ENCODE measurements at places on chromosomes 1 and 21. TPM values are rescaled to one million over a fixed set of nuclear protein-coding genes. Genes with fewer than 3 reads are reported as not detected.

GBP4 gene
- not detected for total RNA-seq

TMEM82 gene
- total RNA-seq: not detected

KRTAP20-4 gene
- total RNA-seq: not detected

RSPO1 gene
- not detected for total RNA-seq

RASSF5 gene
- total RNA-seq: 30.0 TPM

CHRM3 gene
- total RNA-seq: not detected

TTC22 gene
- total RNA-seq: not detected

KIF26B gene
- total RNA-seq: not detected

- DNase-seq: no peak
These were observed 51.1 kb downstream of the COL24A1 start for GRCh38 chr1:86105533-86105866.

DNA sequence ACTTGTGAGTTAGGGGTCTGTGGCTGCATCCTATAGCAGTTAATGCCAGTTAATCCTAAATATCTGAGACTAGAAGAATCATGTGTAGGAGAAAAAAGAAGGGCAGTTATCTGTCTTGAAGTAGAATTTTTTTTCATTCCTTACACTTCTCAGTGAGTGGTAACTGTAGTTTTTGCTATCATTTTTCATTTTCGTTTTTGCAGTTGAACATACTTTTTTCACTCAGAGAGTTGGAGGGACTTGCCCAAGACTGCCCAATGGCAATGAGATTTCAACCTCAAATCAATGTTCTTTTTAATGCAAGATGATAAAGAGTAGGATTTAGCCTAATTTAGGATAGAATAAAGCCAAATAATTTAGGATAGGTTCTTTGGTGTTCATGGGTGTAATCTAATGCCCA lies 5.5 kb downstream of the PRDX6 start:
- no peak for DNase-seq

DNA sequence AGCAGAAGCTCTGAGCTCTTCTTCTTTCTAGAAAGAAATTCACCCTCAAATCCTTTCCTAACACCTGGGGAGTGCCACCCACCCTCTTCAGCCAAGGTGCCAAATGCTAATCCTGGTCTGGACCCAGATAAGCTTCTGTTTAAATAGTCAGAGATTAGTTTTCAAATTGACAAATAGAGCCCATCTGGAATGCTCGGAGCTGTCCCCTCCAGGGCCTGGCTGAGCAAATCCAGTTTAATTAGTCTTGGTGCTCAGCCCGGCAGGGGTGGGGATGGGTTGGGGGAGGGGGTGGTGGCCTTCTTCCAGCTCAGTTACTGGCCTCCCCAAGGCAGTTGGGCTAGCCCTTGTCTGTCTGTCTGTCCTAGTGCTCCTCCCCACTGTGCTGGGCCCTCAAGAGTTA lies 269.5 kb downstream of the GRIK3 start:
- DNase-seq: no peak

DNA sequence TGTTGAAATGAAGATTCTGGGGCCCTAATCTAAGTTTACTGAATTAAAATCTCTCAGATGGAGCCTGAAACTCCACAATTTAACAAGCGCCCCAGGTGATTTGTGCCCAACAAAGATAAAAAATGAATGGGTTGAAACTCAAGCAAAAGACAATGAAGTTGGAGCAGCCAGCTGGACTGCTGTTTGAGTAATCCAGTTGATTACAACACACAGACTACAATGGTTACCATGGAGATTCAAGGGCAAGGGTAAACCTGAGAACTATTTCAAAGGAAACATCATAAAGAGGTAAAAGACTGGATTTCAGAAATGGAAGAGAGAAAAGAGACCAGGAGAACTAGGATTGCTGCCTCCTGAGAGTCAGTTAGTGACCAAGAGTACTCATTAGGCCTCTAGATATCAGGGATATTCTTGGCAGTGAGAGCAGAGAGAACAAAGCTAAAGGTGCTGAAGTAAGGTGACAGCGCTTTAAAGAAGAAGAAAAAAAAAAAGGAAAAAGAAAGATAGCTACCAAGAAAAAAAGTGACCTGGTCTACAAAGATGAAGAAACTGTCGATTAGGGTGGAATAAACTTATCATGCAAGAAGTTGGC lies 44.5 kb downstream of the LRRC53 start:
- DNase-seq: no peak

- DNase-seq: no peak
These were observed 44.7 kb downstream of the YARS1 start for GRCh38 chr1:32772281-32773017.

- DNase-seq: no peak
These were observed 6.8 kb downstream of the ODF2L start for GRCh38 chr1:86389307-86389706.

DNA sequence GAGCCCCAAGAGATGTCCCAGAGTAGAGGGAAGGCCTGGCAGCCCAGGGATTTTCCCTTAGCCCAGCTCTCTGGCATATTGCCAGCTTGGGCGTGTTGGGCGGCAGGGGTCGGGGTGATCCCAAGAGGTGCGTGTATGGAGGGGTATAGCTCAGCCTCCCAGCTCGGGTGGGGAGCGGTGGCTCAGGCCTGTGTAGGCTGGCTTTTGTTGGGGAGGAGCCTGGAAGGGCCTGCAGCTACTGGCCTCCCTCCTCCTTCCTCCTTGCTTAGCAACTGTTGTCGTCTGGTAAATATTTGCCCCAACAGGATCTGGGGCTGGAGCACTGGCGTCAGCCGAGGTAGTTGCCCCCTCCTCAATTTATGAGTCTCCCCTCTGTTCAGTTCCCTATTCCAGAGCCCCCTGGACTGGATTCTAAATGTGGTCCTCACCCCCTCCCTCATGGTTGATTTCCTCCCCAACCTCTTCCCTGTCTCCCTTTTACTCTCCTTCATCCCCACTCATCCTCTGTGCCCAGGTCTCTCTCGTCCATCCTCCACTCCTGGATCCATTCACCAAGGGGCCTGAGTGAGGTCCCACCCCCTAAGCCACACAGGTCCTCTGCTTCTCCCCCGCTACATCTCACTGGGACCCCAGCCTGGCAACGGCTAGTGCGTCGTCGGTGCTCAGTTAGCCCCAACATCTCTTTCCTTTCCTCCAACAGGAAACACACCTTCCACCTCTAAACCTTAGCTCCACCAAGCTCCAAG lies 10.3 kb upstream of the LMNA start:
- DNase-seq: no peak

DNA sequence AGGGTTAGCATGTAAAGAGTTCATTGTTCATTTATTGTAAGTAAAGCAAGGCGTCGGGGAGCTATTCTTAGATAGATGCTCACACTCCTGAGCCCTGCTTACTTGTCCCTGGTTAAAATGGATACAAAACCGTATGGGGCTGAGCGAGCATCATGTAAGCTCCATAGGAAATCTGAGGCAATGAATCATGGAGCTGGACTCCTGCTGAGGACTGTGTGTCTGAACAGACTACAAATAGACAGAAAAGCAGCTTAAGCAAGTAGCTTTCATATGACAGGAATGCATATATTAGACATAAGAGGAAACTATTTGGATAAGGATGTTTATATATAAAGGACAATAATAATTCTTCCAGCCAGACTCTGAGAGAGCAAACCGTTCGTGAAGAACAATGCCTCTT lies 604.9 kb upstream of the PTBP2 start:
- no peak for DNase-seq

DNA sequence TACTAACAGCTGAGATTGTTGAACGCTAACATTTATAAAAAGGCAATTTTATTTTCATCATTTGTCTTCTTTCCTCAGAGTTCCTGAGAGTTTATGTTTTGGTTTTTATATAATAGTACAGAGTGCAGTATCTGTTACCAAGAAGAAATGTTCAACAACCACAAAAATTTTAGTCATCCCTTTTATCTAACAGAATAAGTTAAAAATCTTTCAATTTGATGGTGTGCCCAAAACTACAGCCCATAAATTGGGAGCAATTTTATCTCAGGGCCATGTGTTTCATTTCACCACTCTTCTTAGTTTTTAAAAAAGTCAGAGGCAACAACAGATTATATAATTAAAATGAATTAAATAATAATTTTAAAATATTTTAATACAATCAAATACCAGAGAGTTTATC lies 37.1 kb downstream of the NEXN start:
- no peak for DNase-seq

GRCh38 chr1:167342846-167343245 lies 122.2 kb downstream of the POU2F1 start:
- DNase-seq: peak; percentile 59

DNA sequence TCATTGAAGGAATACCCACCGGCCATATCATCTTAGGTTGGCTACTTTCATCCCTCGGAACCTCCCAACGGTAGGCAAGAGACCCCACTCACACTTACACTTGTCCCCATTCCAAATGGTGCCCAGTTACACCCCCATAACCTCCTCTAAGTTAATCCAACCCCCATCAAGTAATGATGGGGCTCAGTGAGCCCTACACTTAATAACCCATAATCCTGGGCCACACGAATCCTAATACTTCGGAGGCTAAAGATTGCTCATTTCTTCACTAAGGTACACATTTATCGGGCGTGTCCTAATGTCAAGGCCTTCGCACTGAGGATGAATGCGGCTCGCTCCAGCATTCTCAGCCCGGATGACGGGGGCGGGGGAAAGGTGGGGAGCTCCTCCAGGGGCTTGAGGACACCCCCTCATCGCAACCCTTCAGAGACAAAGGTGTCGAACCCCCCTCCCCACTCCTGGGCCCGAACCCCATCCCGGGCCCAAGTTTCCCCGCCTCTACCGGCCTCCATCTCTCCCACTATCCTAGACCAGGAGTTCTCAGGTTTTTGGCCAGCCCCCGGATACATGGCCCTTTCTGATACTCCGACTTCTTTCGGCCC lies 435 bp downstream of the ILF2 start:
- no peak for DNase-seq

DNA sequence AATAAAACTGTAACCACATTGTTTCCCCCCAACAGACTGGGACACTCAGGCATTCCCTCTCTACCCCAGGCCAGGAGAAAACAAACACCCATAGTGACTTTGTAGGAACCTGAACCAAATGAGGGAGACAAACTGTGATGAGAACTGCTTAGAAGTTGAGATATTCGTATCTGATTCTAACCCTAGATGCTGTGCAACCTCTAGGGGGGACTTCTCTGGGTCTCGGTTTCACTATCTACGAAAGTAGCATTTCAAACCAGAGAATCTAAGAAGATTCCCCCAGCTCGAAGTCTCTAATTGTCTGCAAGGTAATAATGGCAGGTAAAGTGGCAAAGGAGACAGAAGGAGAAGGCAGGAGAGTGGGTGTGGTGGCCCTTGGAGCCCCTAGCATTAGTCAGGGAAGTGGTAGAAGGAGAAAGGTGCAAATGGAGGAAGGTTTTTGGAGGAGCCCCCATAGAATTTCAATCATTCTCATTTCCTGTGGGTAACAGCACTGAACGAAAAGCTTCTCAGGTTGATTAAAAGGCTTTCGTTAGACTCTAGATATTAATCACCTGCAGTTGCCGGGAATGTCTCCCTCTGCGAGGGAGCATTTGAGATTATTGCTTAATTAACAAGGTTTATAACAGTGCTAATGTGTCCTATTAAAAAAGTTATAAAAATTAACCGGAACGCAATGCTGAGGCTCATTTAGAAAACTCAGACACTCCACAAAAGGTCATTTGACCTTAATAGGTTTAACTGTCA lies 46.4 kb downstream of the BEND5 start:
- DNase-seq: no peak

DNA sequence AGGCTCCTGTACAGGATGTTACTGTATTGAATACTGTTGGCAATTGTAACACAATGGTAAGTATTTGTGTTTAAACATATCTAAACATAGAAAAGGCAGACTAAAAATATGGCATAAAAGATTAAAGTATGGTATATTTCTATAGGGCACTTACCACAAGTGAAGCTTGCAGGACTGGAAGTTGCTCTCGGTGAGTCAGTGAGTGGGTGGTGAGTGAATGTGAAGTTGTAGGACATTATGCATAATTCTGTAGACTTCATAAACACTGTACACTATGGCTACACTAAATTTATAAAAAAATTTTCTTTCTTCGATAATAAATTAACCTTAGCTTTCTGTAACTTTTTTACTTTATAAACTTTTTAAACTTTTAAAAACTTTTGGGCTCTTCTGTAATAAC lies 13.7 kb upstream of the TRIM62 start:
- no peak for DNase-seq

DNA sequence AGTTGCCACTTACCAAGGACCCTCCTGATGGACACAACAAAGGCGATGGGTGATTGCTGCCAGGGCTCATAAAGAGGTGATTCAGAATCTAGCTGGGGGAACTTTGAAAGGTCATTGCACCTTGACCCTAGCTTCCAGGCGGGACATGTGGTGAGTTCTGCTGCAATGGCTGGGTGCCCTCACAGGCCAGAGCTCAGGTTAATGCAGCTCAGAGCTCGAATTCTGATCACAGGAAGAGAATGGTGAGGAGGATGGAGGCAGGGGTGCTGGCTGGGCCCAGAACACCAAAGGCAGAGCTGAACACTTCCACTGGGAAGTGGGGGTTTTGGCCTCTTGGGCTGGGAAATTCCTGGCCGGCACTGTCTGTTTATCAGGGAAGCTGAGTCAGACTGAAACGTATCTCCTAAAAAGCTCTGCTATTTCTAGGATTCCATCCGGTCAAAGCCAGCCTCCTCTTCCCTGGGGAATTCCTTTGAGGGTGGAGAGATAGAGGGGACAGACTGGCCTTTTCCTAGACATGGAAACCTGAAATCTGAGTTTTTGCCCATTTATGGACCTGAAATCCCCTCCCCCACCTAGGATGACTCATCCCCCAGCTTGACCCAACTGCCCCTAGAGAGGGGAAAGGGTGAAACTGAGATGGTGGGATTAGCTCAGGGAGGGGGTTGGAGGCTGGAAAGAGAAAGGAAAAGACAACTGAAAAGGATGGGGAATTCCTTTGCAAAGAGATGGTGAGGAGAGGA lies 27.2 kb downstream of the NUAK2 start:
- no peak for DNase-seq

GRCh38 chr1:231934797-231935196 lies 308.2 kb downstream of the DISC1 start:
- no peak for DNase-seq

- DNase-seq: no peak
These were observed 559.8 kb upstream of the USP24 start for GRCh38 chr1:55775007-55775406.

DNA sequence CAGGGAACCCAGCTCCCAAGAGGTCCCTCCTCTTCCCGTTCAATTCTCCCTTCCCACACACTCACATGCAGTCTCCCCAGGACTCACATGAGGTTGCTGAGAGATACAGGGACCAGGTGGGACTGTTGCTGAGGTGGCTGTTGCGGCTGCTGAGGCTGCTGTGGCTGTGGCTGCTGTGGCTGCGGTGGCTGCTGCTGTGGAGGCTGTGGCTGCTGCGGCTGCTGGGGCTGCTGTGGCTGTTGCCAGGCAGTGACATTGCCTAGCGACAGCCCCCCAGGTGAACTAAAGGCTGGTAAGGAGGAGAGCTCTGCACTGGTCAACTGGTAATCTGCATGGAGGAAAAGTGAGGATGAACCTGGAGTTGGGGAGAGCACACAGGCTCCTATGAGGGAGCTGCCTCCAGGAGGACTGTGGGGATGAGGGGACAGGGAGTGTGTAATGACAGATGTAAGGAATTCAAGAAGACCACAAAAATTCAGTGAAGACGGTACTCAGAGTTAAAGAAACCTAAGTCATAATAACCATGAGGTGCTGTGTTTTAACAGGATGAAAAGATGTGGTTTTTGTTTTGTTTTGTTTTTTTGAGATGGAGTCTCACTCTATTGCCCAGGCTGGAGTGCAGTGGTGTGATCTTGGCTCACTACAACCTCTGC lies 31.8 kb downstream of the MEF2D start:
- DNase-seq: no peak
